ENCODE measurements at places on chromosomes 6 and 20.
A peak's percentile ranks its signal among the peaks of the same experiment; 100 is the strongest.

GRCh38 chr6:93701526-93701925, 282.2 kb upstream of the EPHA7 start:
- no peak for DNase-seq

GRCh38 chr6:75363304-75363703, 78.7 kb upstream of the TMEM30A start:
- no peak for DNase-seq

- no peak for DNase-seq
Measured at GRCh38 chr20:12159261-12159660, 241.6 kb downstream of the BTBD3 start.

GRCh38 chr20:8190043-8190880, 58.2 kb downstream of the PLCB1 start:
- DNase-seq = no peak

GRCh38 chr6:88813045-88813444, 150.4 kb downstream of the RNGTT start:
- DNase-seq = no peak

GRCh38 chr6:120871416-120872261, 462.6 kb downstream of the TBC1D32 start:
- DNase-seq = peak; percentile 11

All from NCI-H146 (cell line).